ENCODE measurements at places on chromosomes 6 and 20.

GRCh38 chr6:108896111-108896661, 48.0 kb downstream of the ARMC2 start:
- DNase-seq: no peak

GRCh38 chr20:53695797-53696527, 102.3 kb upstream of the ZNF217 start:
- DNase-seq: no peak

- DNase-seq: no peak
Measured at GRCh38 chr20:61762886-61763739, 302.6 kb downstream of the TAF4 start.

DNA sequence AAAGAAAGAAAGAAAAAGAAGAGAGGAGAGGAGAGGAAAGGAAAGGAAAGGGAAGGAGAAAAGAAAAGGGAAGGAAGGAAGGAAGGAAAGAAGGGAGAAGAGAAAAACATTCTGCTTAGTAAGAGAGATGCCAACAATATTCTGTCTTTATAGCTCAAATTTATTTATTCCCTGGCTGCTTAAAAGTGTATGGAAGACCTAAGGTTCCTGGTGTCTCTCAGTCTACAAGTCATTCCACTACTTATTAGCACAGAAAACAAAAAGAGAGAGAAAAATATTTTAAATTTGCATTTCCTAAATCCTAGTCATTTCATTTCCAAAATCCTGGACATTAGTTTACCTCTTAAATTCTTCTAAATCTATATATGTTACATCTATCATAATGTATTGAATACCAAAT, 53.6 kb upstream of the GJE1 start:
- DNase-seq: no peak

GRCh38 chr6:135940616-135941167, 89.2 kb downstream of the PDE7B start:
- DNase-seq: no peak

- DNase-seq: no peak
Measured at GRCh38 chr20:35603695-35604448, 11.8 kb upstream of the SPAG4 start.

Measured in NCI-H1694 (cell line).